HTR-8/SVneo (cell line): ENCODE measurements at places on chromosomes 5 and 9.
A peak's percentile ranks its signal among the peaks of the same experiment; 100 is the strongest.

DNA sequence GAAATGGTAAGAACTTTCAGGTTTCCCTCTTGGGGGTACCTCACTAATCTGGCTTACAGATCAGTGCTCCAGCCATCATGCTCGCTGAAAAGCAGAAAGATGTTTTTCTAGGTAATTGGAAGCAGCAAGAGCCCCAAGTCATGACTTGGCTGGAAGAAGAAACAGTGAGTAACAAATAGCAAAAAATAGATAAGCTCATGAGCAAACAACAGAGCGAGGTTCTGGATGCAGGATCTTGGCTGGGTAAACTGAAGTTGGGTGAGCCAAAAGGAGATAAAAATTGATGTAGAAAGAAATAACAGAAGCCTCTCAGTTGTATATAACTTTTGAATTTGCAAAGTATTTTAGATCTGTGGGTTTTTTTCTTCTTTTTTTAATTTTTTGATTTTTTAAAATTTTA lies 110.1 kb downstream of the INSYN2B start:
- no peak for DNase-seq

DNA sequence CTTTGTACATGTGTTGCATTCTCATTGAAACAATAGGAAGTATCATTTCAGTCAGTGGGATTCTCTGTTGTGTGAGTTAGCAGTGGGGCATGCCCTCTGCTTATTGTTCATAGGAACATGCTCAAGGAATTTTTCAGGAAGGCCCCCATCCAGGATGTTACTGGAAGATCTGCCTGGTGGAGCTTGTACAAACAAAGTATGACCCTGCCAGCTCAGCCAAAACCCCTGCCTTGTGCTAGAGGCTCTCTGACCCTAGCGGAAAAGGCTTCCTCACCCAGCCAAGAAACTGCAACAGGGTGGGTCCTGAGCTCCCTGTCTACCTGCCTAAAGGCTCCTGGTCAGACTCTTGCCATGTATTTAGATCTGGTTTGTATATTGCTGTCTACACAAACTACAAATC lies 43.2 kb downstream of the MRRF start:
- no peak for DNase-seq

GRCh38 chr5:115461506-115462290 lies 82.9 kb downstream of the FEM1C start:
- DNase-seq, result peak; percentile 13

DNA sequence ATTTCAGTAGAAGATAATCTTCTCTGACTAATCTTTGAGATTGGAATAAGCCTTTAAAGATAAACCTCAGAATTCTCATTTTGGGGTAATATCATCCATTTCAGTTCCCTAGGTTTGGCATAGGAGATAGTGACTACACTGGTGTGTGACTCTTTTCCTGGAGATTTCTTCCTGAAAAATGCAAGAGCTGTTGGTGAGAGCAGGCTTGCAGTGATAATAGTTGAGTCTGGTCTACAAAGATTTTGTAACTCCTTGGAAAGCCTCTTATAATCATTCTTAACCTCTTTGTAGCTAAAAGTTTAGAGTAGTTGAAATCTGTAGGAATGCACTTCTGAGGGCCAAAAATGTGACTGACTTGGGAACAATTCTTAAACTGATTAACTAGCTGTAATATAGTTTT lies 23.4 kb downstream of the RANBP17 start:
- DNase-seq, result no peak

DNA sequence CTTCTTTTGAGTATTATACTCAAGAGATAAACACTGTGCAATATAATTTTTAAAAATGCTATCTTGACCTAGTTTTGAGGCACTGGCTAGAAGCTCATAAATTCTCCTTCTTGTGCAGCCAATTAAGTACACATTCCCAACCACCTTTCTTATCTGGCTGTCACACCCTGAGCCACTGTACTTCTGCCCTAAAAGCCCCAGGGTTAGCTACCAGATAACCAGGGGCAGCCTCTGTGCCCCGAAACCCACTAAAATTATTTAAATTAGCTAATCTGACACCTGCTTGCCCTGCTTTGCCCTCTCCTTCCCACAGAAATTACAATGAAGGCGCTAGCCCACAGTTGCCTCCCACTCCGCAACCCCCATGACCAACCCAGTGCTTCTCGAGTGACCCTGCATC lies 597.3 kb upstream of the TYRP1 start:
- no peak for DNase-seq

- peak; percentile 79 for DNase-seq
Measured at GRCh38 chr5:35089334-35090314, 41.9 kb upstream of the AGXT2 start.

DNA sequence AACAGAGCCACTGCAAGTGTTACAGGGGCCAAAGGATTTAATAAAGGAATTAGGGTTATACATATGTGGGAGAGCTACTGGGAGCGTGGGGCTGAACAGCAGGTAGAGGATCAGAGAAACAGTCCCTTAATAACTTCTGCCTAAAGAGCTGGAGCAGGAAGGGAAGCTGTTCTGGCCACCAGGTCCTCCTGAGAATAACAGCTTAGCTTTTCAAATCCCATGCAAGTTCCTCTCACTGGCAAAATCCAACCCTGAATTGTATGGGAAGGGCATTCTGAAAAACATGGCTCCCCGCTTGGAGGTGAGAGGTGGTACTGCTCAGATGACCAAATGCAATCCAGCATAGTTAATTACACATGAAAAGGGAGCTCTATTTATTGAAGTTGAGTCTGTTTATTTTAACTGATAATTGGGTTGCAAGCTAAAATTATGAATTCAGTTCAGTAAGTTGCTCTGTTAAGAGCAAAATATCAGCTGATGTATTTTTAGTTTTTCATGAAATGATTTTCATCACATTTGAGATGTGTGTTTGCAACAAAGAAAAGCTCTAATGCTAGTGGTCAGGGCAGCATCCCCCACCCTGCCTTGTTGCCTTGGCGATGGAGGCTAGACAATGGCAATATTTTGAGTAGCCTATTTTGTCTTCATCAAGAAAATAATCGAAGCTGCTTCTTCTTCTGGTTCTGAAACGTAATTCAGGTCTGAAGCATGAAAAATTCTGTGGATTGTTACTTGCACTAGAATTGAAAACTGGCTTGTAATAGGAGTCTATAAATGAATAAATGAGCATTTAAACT lies 58.4 kb upstream of the SH3GL2 start:
- DNase-seq, result no peak

GRCh38 chr9:88725300-88726019 lies 190.5 kb downstream of the NXNL2 start:
- no peak for DNase-seq
